SK-N-SH treated with all-trans-retinoic acid at 6 μM for 48 hours (cell line): ENCODE measurements at places on chromosomes 4 and X.

- no peak for ATAC-seq
Measured at GRCh38 chrX:95640226-95640625, 1044.4 kb upstream of the DIAPH2 start.

DNA sequence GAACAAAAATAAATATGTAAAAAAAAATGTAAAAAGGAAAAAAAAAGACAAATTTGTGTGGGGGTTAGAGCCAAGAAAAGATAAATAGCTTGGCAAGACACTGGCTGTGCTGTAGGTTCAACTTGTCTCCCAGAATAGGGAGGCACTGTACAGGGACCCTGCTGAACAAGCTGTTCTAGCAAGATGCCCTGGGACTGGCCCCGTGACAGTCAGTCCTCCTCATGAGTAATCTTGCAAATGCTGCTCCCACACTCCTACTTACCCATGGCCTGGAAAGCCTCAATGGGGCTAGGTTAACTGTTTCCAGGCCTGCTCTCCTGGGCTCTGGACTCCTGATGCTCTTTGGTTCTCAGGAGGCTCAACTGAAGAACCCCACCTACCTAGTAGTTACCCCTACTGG lies 106.8 kb downstream of the ATG4A start:
- ATAC-seq: no peak

DNA sequence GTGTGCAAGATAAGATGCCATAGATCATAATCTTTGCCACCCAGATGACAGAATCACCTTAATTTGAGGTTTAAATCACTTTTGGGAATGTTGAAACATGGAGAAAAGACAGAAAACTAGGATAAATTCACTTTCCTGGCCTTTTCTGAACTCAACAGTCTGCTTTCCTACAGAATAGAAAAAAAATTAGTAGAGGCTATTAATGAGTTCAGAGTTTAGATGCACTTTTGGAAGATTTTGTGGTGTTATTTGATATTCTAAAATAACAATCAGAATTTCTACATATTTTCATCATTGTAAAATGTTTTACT lies 195.9 kb downstream of the CAMK2D start:
- ATAC-seq: no peak

- ATAC-seq: no peak
Measured at GRCh38 chr4:26344901-26345564, 24.2 kb downstream of the RBPJ start.

- no peak for ATAC-seq
Measured at GRCh38 chr4:186501554-186501953, 53.8 kb downstream of the MTNR1A start.

DNA sequence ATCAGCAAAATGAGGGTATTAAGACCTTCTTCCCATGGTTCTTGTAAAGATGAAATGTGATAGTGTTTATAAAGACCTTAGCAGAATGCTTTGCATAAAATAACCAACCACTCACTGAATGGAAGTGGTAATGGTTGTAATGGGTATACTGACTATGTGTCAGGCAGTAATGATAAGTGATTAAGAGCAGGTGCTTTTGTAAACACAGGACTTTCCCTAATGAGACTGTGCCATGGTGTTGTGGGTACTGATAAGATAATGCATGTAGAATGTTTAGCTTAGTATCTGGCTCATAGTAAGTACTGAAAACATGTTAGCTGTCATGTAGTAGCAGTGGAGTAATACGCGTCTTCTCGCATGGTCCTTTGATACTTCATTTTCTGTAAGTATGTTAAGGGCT lies 6.9 kb downstream of the LSM6 start:
- ATAC-seq: no peak

DNA sequence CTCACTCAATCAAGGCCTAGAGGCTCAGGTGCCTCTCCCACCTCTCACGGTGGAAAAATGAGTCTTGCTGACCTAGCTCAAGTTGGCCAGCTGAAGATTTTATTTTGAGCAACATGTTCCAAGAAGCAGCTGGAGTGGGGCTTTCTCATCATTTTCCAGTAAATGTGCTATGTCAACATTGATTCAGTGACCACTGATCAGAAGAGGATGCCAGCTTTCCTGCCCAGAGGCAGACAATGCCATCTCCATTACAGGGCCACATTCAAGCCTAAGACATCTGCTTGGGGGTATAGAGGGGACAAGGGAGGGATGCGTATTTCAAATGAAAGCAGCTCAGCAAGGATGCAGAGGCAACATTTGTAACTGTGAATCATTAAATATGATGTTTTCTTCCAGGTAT lies 3.0 kb downstream of the MEPE start:
- no peak for ATAC-seq
